ENCODE measurements at places on chromosomes 7 and 10. TPM values are rescaled to one million over a fixed set of nuclear protein-coding genes. Genes with fewer than 3 reads are reported as not detected.

MYL10 gene
- total RNA-seq: not detected

- DNase-seq: no peak
Measured at GRCh38 chr7:92685136-92686042, 95.2 kb upstream of the FAM133B start.

GRCh38 chr7:45184326-45185027 is 26.9 kb downstream of the RAMP3 start:
- DNase-seq: no peak

CALCR gene
- total RNA-seq: not detected

- no peak for DNase-seq
Measured at GRCh38 chr10:124239696-124240095, 146.3 kb upstream of the CHST15 start.

ASAH2B gene
- 5.0 TPM for total RNA-seq

DNA sequence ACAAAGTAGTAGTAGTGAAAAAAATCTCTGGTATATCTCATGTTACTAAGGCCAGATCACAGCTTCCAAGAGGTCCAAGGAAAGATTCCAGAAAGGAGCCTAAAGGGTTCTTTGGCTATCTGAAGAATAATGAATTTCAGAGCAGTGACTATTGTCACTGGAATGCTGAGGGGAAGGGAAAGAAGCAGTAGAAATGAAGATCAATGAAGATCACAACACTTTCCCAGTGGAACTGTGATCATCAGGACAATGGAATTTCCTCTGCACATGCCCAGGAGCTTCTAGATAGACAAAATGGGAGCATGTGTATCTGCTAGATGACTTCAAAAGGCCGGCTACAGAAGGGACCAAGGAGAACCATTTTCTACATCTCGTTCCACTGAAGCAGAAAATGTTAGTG is 219.5 kb upstream of the PHYHIPL start:
- peak; percentile 3 for DNase-seq

GRCh38 chr7:25849500-25850184 is 302.4 kb upstream of the NFE2L3 start:
- DNase-seq: peak; percentile 91

TAS2R40 gene
- not detected for total RNA-seq

PTPN20 gene
- not detected for total RNA-seq

DNAJC12 gene
- 2.3 TPM for total RNA-seq

ADAM8 gene
- under 0.01 TPM for total RNA-seq

GRCh38 chr10:91354166-91355075 is 55.7 kb upstream of the HECTD2 start:
- DNase-seq: no peak

PPP1R3C gene
- total RNA-seq: 61.7 TPM

KCNH2 gene
- total RNA-seq: 0.56 TPM

- peak; percentile 37 for DNase-seq
Measured at GRCh38 chr10:101438881-101439391, 85.0 kb downstream of the BTRC start.

DNA sequence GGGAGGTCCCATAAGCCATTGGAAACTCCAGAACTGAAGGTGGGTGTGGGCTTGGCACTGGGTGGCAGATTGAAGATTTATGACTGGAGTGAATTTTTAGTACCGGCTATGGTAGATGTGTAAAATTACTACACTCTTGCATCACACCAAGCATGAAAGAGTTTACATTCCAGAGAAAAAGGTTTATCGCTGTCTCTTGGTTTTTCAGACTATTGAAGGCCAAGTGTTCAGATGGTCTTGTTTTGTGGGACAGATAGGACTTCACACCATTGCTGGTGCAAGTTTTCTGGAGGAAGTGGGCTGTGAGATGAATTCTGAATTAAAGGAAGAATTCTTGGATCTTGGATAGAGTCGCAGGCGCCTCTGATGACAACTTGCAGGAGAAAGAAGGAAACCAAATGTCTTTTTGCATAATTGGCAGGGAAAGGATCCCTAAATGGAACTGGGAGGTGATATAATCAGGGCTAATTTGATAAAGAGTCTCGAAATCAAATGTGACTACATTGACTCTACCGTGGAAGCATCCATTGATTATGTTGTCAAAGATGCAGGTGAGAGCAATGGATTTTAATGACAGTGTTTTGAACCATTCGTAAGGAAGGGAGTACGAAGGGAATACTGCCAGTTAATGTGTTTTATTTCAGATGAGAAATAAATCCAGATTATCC is 14.2 kb upstream of the NMT2 start:
- peak; percentile 58 for DNase-seq

GRCh38 chr7:117098457-117098856 is 145.2 kb downstream of the ST7 start:
- peak; percentile 99 for DNase-seq

DNA sequence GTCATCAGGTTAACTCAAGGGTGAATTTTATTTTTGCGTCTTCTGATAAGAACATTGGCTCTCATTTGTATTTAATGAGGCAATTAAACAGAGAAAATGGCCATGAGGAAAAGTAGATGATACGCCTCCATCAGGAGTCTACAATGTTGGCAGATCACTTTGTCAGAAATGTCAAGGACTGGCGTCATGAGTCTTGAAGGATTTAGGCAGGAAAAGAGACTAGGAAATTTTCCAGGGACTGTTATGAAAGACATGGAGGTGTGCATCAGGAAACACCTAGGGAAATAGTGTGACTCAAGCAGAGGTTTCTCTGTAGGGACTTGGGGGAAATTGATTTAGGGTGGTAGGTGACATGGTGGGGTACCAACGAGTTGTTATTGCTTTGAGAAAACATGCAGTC is 53.4 kb upstream of the SLC35B4 start:
- no peak for DNase-seq

Measured in IMR-90 (cell line).